ENCODE measurements at places on chromosomes 12 and 14.

DNA sequence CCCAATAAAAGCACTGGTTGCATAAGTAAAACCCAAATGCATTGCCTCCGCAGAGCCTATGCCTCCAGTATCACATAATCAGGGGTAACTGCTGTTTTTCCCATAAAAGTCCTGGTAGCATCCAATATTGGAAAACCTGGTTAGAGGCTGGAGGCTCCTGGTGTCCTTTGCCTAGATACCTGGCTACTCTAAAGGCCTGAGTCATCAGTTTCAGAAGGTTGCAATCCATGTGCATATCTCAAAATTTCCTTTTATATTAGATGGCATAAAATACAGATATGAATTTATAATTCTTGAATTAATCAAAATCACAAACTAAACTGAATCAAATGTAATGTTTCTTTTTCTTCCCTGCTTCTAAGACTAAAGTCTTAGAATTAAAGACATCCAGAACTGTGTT is 164.2 kb upstream of the DCN start:
- no peak for DNase-seq

DNA sequence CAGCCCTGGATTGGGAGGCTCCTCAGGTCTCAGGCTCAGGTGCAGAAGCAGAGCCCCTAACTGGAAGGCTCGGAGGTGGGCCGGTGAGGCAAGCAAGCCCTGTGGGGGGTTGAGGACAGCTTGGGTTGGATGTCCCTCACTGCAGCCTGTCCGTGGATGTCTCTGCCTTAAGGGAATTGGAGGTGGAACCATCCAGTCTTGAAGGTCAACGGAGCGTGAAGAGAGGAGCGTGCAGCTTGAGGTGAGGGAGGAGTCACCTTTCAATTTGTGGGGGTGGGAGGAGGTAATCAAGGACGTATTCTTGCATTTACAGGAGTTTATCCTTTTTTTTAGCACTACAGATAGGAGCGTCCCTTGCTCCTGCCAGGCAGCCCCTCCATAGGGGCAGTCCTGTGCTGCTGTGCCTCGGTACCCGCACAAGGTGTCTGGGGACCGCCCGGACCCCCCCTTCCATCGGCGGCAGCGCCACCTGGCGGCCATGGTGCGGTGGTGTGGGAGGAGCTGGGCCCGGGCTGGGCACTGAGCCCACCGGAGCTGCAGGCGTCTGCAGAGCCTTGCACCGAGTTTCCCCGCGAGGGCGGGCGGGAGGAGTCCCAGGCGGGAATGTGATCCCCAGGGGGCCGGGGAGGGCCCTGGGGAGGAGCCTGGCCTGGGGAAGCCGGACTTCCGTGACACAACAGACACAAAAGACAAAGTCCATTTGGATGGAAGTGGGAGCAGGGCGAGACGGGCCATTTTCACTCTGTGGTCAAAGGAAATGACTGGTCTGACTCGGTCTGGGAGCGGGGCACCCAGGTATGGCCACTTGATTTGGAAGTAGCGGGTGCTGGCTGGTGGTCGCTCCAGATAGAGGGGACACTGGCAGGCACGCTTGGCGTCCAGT is 864 bp downstream of the DNAJC22 start:
- DNase-seq: peak; percentile 63

- no peak for DNase-seq
These were observed 37.3 kb downstream of the MGST1 start for GRCh38 chr12:16384732-16385131.

GRCh38 chr12:75656648-75657047 is 145.2 kb upstream of the KRR1 start:
- no peak for DNase-seq

- no peak for DNase-seq
These were observed 1630.9 kb upstream of the SEL1L start for GRCh38 chr14:83164591-83164990.

DNA sequence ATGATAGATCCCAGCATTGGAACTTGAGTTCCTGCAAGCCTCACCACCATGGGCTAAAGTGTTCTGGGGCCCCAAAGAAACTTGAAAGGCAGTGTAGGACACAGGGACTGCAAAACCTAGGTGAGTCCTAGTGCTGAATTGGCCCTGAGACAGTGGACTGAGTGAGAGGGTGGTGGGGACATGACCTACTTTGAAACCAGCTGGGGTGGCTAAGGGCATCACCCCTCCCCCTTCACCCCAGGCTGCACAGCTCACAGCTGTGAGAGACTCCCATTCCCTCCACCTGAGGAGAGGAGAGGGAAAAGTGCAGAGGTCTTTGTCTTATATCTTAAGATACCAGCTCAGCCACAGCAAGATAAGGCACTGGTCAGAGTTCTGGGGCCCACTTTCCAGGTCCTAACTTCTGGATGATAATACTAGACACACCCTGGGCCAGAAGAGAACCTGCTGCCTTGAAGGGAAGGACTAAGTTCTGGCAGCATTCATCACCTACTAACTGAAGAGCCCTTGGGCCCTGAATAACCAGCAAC is 62.5 kb downstream of the MAPKAPK5 start:
- no peak for DNase-seq

DNA sequence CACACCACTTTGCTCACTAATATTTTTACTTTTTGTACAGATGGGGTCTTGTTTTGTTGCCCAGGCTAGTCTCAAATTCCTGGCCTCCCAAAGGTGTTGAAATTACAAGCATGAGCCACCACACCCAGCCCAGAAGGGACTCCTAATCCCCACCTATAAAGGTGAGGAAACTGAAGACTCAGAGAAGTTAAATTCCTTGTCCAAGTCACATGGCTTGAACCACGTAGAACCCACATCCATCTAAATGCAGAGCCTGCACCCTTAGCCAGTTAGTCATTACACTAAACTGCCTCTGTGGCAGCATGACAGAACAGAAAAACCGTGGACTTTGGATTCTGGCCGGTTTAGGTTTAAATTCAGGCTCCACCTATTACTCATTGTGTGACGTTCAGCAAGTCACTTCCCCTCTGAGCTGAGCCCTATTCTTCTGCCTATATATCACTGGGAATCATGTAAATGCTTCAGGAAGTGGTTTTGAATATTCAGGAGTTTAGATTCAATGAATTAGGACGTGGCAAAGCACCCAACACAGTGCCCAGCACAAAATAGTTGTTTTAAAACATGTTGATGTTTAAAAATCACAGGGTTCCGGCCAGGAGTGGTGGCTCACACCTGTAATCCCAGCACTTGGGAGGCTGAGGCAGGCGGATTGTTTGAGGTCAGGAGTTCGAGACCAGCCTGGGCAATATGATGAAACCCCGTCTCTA is 3.0 kb upstream of the CORO1C start:
- no peak for DNase-seq

DNA sequence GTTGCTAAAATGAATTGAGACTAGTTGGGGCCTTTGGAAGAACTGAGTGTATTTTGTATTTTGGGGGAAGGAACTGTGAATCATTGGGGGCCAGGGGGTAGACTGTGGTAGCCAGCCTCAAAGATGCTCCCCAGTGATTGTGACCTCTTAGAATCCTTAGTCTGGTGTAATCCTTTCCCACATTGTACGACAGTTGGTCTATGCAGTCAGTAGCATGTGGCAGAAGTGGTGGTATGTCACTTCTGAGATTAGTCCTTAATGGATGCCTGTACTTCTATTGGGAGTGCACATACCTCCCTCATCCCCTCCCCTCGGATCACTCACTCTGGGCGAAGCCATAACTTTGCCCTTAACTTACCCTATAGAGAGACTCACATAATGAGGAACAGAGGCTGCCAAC is 48.0 kb downstream of the USP15 start:
- no peak for DNase-seq

- DNase-seq: no peak
These were observed 83.2 kb downstream of the ITPK1 start for GRCh38 chr14:93032421-93032936.

DNA sequence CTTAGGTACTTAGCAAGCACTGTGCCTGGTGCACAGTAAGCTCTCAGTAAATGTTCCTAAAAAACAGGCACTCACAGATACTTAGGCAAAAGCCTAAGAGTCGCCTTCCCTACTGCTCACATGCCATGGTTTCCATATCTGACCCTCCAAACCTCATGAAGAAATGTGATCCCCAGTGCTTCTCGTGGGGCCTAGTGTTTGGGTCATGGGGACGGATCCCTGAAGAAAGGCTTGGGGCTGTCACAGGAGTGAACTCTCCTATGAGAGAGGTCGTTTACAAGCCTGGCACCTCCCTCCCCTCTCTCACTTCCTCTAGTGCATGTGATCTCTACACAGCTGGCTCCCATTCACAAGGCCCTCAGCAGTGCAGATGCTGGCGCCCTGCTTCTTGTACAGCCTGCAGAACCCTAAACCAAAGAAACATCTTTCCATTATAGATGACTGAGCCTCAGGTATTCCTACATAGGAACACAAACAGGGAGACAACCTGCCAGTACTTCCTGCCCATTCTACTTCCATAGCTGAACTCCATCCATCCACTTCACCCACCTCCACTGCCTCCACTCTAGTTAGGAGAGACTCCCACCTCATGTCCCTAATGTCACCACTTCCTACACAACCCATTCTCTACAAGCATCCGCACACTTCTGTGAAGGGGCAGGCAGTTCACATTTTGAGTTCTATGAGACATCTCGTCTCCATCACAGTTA is 2.9 kb downstream of the SLC15A4 start:
- DNase-seq: no peak

- no peak for DNase-seq
These were observed 157.3 kb downstream of the EGLN3 start for GRCh38 chr14:33793398-33794110.

DNA sequence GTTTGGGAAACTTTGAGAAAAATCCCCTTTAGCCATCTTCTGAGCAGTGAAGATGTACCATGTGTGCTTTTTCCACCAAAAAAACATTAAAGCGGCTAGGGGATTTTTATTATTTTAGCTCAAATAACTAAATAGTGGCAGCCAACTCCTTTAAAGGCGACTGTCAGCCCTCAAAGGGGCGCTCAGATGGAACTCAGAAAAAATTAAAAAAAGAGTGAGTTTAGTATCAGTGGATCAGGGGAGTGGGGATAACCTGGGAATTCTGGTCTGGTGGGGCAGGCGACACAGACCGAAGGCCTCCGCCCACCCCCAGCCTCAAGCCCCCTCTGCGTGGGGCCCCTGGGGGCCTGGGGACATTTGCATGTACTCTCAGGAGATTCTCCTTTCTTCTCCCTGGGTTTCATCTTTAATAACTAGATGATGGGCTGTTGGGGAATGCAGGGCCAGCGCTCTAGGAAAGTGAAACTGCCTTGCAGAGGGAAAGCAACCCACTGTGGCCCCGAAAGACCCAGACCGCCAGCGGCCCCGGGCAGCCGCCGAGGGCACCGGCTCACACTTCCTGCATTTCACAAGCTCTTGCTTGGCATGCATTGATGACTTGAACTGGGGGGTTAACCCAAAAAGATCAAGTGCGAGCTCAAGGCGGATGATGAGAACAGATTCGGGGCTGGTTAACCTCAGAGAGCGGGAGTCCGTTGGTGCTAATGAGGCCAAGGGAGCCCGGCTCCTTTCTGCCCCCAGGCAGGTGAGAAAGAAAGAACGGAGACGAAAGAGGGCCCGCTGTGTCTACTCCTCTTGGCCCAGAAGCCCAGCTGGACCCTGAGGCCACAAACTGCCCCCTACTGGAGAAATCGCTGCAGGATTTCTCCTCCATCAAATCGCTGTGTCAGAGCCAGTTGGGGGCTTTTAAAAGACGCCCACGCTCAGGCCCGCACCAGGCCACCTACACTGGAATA is 7.3 kb upstream of the BATF start:
- no peak for DNase-seq

DNA sequence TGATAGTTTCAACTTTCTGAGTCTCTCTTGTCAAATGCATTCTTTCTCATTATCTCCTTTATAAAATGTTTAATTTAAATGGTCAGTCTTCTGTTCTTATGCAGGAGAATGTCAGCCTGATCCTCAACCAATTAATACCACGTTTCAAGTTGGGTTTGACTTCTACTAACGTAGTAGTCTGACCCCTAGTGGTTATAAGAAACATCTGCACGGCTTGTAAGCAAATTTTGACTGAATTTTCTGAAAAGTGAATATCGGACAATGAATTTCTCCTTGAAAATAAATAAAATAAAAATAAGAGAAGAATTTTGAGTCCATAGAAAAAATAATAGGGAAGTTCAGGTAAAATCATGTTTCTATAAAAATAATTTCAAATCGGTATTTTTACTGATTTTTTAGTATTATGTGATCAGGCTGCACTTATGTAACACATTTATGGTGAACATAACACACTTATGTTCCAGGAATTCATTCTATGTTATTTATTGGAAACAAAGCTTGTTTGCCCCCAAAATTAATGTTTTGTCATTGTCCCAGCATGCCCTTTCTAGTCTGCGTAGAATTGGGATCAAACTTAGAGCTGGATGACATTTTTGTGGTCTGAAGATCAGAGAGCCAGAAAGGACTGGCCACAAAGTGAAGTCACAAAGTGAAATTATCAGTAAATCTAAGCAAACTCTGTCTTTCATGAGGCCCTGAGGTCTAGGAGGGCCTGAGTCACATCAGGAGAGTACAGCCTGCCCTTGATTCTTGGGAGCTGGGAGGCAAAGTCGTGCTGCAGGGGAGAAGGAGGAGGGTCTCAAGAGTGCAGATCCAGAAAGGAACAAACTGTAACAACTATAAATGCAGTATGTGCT is 101.2 kb upstream of the STXBP6 start:
- DNase-seq: no peak

- no peak for DNase-seq
These were observed 4.4 kb upstream of the CTDSP2 start for GRCh38 chr12:57850854-57851430.

DNA sequence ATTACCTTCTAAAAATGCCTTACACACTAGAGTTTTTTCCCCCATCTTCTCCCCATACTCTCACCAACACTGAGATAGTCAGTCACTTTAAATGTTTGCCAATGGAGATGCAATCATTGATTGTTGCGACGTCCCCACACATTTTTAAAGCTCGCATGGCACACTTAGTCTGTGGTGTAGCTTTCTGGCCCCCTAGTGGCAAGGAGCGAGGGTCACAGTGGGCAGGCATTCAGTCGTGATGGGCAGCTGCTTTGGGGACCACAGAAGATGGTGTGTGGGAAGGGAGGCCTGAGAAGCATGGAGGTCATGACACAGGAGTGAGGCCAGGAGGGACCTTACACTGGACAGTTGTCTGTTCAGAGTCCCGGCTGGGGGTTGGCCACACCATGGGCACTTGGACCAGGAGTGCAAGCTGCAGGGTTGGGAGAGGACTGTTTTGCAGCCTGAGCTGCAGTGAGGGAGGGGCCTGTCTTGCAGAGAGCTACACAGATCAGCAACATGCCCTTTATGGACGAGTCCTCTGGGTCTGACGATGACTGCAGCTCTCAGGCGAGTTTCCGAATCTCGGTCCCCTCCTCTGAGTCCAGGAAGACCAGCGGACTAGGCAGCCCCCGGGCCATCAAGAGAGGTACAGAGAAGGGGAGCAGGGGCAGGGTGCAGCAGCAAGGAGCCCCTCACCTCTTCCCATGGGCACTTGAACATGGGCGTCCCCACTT is 28.6 kb downstream of the PIGH start:
- DNase-seq: peak; percentile 44

DNA sequence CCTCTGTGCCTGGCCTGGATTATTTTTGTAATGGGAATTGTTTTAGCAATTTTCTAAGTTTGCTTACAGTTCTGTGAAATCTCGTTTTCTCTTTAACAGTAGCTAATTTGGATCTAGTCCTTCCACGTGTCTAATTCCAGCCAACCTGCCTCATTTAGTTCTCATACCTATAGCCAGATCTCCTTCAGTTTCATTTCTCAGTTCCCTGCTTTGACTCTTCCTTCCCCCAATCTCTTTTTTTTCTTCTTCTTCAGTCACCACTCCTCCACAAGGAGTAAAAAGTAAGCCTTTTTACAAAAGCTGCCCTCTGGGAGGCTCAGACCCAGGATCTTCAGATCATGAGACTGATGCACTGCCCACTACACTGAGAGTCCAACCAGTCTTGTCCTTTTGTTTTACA is 1.4 kb downstream of the THTPA start:
- DNase-seq: no peak

- DNase-seq: no peak
These were observed 19.8 kb downstream of the SLC16A7 start for GRCh38 chr12:59615392-59616165.

Measured in activated CD4-positive, alpha-beta T cell treated with anti-CD3 and anti-CD28 coated beads for 24 hours (primary cell).